Left kidney (tissue), 8 donors: ENCODE measurements at places on chromosomes 3 and 15.

GRCh38 chr3:89154416-89154815 lies 47.0 kb downstream of the EPHA3 start:
- DNase-seq: no peak

- DNase-seq: no peak
Observed at GRCh38 chr15:41805711-41806110, 22.2 kb upstream of the JMJD7 start.

DNA sequence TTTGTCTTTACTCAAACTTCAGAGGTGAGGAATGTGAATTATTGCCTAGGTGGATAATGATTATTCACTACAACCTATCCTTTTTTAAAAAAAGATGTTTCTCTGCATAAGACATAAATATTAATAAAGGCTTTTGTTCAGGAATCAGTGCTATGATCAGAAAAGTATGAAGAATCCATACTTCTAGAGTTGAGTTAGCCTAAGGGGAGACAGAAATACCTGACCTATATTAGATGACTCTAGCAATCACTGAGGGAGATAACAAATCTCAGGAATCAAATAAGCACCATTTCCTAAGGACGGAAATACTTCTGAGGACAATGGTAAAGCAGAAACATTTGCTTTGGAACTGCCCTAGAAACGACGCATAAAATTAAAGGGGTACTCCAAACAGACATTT lies 763.8 kb downstream of the GBE1 start:
- no peak for DNase-seq

DNA sequence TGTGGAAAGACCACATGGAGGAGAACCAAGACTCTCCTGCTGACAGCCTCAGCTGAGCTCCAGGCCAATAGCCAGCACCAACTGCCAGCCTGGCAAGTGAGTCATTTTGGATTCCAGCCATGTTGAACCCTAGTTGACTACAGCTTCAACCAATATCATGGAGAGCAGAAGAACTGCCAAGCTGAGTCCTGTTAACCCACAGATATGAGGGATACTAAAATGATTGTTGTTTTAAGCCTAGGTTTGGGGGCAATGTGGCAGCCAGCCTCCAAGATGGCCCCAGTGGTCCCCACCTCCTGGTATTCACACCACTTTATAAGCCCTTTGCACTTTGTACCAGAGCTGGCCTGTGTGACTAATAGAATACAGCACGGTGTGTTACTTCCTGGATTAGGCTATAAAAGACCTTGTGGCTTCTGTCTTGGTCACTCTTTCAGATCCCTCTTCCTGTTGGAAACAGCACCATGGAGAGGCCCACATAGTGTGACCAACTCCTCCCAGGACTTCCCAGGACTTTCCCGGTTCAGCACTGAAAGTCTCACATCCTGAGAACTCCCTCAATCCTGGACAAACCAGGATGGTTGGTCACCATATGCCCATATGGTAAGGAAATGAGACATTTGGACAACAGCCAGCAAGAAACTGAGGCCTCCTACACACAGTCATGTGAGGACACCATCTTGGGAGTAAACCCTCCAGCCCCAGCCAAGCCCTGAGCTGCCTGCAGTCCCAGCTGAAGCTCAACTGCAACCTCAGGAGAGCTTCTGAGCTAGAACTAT lies 32.4 kb upstream of the CDV3 start:
- DNase-seq: no peak

DNA sequence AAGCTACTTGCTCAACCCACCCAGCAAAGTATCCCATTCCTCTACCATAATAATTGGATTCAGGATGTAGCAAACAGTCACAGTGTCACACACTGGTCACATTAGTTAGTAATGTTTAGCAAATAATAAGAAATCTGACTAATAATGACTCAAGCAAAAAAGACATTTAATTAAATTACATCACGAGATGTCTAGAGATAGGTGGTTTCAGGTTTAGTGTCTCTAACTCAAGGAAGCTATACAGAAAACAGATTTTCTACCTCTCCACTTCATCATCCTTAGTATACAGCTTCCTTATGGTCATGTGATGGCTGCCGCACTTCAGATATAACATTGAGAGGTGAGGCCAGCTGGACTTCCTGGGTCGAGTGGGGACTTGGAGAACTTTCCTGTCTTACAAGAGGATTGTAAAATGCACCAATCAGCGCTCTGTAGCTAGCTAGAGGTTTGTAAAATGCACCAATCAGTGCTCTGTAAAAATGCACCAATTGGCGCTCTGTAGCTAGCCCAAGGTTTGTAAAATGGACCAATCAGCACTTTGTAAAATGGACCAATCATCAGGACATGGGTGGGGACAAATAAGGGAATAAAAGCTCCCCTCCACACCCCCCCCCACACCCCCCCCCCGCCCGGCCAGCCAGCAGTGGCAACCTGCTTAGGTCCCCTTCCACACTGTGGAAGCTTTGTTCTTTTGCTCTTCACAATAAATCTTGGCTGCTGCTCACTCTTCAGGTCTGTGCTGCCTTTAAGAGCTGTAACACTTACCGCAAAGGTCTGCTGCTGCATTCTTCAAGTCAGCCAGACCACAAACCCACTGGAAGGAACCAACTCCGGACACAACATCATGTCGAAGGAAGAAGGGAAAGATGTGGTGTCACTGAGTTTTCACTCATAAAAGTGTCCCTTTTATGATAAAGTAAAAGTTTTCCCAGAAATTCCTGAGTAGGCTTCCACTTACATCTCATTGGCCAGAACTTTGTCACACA lies 24.9 kb upstream of the ARPIN start:
- DNase-seq: no peak

- DNase-seq: no peak
Observed at GRCh38 chr3:127823426-127823857, 1.1 kb upstream of the MGLL start.

DNA sequence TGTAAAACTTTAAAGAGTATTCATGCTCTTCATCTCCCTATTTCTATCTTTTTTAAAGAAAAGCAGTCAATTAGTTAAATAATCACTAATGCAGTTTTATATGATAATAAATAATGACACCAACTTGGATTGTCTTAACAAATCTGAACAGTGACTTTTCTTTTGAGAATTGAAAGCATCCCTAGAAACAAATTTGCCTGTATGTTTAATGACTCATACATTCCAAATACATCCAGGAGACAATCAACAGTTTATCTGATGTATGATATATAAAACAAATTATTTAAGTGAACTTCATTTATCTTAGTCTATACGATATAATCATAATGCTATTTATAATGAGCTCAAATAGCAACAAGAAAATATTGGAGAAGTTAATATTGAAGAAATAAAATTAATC lies 78.0 kb downstream of the ALCAM start:
- no peak for DNase-seq

- no peak for DNase-seq
Observed at GRCh38 chr3:29426302-29427226, 145.7 kb downstream of the RBMS3 start.

DNA sequence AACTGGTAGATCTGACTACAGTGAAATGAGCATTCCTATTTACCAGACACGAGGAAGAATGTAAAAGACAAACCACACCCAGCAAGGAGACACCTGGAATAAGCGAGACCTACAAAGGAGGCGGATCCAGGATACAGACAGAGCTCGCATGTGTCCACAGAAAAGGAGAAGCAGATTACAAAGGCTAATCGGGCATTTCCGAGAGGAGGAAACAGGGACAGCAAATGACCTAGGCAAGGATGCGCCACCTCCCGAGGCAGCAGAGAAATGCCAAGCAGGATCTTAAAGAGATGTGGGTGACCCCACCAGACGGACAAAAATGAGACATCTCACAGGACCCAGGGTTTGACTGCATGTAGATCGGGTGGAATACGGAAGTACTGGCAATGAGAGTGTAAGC lies 63.2 kb upstream of the IQSEC1 start:
- DNase-seq: no peak

DNA sequence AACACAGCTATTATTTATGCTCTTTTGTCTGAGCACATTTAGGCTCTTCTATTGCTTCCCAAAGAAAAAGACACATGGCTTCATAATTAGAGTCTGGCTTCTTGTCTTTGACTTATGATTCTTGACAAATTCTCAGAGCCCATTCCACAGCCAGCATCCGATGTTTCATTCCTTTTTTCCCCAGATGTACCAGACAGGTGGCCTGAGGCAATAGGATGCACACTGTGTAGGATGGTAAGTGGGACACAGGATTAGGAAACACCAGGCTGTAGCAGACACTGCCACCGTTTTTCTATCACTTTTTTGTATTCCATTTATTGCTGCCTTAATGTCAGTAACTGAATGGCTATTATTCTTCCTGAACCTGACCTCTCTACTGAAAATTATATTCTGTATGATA lies 188.9 kb upstream of the CDIN1 start:
- no peak for DNase-seq

GRCh38 chr3:196966526-196967401 lies 1.9 kb downstream of the PIGZ start:
- DNase-seq: no peak

DNA sequence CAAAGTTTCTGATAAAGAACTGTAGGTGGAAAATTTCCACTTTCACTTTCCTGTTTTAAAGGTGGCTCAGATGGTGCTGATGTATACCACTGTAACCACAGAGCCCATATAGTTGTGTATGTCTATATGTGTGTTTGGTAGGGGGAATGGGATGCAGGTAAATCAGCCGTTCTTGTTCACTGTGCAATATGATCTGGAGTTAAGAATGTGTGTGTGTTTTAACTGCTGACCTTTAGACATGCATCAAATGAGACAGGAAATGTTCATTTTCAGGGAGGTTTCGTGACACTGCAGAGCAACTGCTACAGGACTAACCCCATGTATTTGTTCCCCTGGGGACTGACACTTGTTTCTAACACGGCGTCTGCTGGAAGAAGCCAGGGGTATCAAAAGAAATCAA lies 180.5 kb downstream of the TAFA4 start:
- peak; percentile 8 for DNase-seq

DNA sequence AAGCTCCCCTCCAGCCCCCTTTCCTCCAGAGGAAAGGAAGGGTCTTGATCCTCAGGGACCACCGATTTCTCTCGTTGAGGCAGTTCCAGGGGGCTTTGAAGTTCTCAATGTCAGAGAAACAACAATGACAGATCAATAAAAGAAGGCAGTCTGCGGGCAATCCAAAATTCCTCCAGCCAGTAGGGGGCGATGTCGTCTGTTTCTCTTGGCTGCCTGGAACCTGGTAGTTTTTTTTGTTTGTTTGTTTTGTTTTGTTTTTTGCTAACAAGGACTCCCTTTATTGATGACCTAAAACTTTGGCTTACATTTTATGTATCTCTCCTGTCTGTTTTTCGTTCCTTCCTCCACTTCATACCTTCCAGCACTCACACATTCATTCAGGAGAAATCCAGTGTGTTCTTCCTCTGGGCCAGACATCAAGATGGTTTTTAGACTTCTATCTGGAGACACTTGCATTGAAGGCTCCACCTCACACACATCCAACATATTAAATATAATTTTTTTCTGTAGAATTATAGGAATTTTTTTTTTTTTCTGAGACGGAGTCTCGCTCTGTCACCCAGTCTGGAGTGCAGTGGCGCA lies 276.6 kb downstream of the RPLP1 start:
- DNase-seq: no peak

- DNase-seq: no peak
Observed at GRCh38 chr3:30682434-30683155, 76.2 kb downstream of the TGFBR2 start.

DNA sequence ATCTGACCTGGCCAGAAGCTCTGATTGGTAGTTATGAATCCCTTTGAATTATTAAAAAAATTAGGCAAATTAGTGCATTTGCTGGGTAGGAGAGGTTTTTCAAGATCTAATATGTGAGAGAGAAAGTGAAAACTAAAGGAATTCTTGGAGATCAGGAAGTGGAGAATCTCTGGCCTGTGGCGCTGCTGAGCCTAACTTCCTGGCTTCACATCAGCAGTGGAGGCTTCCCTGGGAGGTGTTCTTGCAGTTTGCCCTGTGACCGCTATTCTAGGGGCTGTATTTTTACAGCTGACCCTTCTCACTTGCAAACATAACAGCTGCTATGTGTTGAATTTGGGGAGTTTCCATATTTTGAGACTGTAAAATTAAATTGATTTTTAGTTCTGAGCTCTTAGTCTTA lies 166.4 kb downstream of the ATG7 start:
- peak; percentile 46 for DNase-seq

- DNase-seq: no peak
Observed at GRCh38 chr15:66647358-66647757, 54.7 kb upstream of the SMAD6 start.

- no peak for DNase-seq
Observed at GRCh38 chr15:65902373-65902772, 33.1 kb downstream of the RAB11A start.
